Peyer's patch (tissue), 4 donors: ENCODE measurements at places on chromosomes 5 and 9. TPM values are rescaled to one million over a fixed set of nuclear protein-coding genes. Genes with fewer than 3 reads are reported as not detected.

DNA sequence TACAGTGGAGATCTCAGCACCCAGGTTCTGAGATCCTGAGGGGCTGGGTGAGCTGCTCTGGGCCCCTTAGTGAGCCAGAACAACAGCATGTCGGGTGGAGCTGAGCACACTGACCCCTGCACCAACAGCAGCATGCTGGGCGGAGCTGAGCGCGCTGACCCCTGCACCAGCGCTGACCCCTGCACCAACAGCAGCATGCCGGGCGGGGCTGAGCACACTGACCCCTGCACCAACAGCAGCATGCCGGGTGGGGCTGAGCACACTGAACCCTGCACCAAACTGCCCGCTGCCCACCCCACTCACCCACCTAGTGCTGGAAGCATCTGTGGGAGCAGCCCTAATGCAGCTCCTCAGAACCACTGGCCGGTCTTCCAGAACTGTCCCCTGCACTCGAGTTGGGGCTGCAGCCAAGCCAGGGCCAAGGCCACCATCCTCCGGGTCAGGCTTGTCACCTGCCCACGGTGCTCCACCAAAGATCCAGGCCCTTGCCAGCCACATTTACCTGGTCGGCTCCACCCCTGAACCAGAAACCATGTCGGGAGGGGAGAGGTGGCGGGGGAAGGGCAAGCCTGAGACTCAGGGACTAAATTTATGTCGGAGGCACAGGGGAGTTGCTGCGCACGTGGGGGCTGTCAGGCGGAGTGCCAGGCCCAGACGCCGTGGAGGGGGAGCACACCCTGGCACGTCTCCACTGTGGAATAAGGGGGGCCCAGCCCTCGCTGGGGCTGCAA lies 80.3 kb downstream of the ADAMTS2 start:
- DNase-seq: peak; percentile 42

DNA sequence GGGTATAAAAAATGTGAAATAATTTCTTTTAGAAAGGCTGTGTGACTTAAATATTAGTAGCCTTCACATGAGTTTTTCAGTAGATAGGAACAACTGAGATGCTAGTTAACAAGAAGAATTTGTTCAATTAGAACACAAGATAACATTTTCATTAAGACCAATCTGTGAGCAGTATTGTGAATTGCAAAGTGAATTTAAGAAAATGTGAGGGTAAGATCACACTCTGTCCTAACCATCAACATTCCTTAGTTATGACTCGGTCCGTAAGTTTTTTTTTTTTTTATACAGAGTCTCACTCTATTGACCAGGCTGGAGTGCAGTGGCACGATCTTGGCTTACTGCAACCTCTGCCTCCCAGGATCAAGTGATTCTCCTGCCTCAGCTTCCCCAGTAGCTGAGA lies 180.2 kb upstream of the EGFLAM start:
- no peak for DNase-seq

DNA sequence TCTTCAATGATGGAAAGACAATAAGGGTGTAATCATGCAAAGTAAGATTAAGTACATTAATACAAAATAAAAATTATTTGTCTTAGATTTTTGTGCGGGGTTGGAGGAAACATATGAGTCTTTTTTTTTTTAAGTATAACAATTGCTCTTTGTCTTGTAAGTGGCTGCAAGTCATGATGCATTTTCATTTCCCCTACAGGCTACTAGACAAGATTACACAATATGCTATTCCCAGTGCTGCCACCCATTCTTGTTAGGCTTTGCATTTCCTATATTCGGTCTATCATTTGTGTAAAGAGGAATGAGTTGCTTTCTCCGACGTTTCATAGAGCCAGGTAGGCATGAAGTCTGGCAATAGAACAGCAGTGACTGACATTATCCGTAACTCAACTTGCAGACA lies 294.2 kb upstream of the CYLC2 start:
- DNase-seq: no peak

DNA sequence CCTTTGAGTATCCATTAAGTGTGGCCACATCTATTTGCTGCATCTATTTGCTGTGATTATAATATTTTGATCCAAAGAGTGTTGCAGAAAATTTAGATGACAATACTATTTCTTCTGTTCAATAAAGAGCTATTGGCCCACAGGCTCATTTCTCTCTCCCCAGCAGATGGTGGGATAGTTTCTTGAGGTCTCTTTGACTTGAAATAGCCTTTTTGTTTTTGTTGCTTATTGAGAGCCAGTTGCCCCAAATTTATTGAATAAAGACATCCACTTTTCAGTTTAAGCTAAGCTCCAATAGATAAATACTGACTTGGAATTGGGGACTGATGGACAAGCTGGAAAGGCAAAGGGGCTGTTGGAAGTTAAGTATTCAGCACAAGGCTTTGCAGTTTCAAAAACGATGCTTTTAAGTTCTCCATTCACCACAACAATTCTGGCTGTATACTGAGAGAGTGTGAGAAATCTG lies 290.1 kb upstream of the MPDZ start:
- DNase-seq: no peak

DNA sequence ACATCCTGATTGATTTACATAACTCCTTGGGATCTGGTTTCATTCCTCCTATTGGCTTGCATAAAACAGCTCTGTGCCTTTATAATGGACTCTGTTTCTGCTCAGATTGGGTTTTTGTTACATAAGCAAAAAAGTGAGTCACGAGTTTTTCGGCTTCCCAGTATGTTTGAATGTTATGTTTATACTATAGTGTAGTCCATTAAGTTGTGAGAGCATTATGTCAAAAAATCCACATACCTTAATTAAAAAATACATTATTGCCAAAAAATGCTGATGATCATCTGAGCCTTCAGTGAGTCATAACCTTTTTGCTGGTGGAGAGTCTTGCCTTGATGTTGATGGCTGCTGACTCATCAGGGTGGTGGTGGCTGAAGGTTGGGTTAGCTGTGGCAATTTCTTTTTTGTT lies 144.6 kb downstream of the CCDC171 start:
- no peak for DNase-seq

- no peak for DNase-seq
Measured at GRCh38 chr5:106185661-106186081, 1485.1 kb downstream of the EFNA5 start.

DNA sequence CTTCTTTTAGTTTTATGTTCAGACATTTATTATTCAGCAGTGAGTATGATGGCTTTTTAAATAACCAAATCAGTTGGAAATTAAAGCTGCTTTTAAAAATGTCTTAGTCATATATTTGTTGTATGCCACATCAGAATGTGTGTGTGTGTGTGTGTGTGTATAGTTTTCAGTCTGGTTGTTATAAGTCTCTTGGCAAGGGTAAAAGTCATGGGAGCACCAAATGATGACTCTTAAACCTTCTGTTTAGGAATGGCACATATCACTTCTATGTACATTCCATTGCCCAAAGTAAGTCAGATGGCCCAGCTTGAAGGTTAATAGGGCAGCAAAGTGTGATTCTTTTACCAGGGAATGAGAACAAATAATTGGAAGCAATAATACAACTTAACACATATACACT lies 135.9 kb downstream of the RNF180 start:
- no peak for DNase-seq

DNA sequence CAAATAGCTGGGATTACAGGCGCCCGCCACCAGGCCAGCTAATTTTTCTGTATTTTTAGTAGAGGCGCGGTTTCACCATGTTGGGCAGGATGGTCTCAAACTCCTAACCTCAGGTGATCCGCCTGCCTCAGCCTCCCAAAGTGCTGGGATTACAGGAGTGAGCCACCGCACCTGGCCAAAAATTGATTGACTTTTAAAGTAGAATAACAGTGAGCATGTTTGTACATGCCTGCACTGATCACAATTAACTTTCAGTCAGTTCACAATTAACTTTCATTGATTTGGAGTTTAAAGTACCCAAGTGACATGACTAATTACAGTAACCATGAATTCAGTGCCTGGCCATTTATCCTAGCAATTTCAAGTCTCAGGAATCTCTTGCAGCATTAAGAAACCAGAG lies 61.3 kb downstream of the ANKH start:
- DNase-seq: no peak

The GPR150 gene
- total RNA-seq: not detected

The DELE1 gene
- 144 TPM for total RNA-seq

The FAM169A gene
- 3.5 TPM for total RNA-seq
